Fibroblast of skin of scalp (primary cell): ENCODE measurements at places on chromosomes 4 and X.

DNA sequence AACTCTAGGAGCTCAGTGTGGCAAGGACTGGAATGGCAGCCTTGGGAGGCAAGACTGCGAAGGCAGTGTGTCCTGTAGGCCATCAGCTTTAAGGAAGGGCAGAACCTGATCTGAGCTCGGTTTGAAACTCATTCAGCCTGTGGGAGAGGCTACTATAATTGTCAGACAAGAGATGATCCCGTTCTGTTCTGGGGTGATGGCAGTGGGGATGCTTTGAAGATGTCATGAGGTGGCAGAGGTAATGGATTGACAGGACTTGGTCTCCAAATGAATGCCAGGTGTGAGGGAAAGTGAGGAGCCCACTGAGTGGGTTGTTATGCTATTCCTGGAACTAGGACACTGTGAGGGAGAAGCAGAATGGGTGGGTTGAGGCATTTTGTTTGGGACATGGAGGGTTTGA is 144.9 kb downstream of the PJA1 start:
- no peak for DNase-seq

GRCh38 chrX:143437439-143437838 is 79.8 kb downstream of the SPANXN3 start:
- DNase-seq, result no peak

DNA sequence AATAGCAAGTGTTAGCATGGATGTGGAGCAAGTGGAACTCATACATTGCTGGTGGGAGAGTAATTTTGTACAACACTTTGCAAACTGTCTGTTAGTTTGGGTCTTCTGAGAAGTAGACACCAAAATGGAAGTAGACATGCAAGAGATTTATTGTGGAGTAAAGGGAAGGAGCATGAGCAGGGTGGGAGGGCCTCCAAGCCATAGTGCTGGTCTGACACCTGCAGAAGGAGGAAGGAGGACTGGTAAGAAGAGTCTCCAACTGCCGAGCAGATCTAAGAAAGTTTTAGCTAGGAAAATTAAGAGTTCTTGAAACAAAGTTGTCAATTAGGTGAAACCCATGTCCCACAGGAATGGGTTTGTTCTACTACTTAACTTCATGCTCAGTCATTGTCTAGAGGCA is 64.0 kb upstream of the DDIT4L start:
- no peak for DNase-seq

GRCh38 chr4:92047209-92047875 is 256.4 kb upstream of the GRID2 start:
- DNase-seq, result peak; percentile 17

DNA sequence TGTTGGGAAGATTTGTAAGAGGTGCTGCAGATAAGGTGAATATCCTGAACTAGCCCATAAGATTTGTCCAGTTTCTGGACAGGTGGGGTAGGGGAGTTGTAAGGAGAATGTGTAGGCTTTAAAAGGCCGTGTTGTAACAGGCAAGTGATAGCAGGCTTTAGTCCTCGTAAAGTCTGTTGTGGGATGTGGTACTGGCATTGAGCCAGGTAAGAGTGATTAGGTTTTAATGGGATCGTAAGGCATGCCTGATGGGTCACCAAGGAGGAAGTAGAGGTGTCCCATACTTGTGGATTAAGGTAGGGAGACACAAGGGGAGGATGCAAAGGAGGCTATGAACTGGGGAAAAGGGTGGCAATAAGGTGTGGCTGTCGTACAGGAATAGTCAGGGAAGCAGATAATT is 256.9 kb upstream of the DKK2 start:
- DNase-seq, result no peak

GRCh38 chr4:103032574-103032973 is 13.1 kb upstream of the SLC9B1 start:
- peak; percentile 19 for DNase-seq

DNA sequence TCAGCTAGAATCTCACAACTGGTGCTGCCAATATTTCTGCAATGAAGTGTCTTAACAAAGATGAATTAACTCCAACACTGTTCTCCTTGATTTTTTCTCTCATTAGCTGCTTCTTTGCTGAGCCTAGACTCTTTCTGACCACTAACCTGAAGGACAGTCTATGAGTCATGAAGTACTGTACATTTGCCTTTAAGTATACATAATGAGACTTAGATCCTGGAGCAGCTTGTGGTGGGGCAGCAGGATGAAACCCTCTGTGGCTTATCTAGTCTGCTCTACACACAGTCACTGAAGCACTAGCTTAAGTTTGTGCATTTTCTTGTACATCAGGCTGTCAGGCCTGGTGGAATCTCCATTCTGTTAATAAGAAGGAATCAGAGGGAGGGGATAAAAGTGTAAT is 307.4 kb upstream of the SMIM31 start:
- no peak for DNase-seq
